HT1080 (cell line): ENCODE measurements at places on chromosomes 1 and 21.
A peak's percentile ranks its signal among the peaks of the same experiment; 100 is the strongest.

- DNase-seq = no peak
Observed at GRCh38 chr1:85153149-85153891, 47.5 kb downstream of the SYDE2 start.

- no peak for DNase-seq
Observed at GRCh38 chr1:205028924-205029323, 14.1 kb upstream of the CNTN2 start.

- DNase-seq = no peak
Observed at GRCh38 chr1:93695411-93696005, 13.9 kb upstream of the BCAR3 start.

DNA sequence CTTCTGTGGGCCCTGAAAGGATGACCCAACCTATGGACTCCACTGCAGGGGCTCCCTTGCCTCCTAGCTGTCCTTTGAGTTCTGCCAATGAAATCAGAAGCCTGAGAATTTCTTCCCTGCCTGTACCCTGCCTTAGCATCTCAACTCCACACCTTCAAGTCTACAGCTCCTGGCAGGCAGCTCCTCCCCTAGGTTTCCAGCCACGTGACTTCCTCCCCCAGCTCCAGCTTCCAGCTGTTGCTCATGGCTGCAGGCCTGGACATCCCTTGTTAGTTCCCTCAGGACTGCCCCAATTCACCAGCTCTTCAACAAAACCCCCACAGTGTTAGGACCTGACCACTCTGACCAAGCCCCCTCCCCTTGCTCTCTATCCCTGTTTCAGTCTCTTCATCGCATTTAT lies 2.4 kb downstream of the RCAN1 start:
- DNase-seq = no peak

GRCh38 chr1:226989085-226989920 lies 49.2 kb downstream of the COQ8A start:
- no peak for DNase-seq

DNA sequence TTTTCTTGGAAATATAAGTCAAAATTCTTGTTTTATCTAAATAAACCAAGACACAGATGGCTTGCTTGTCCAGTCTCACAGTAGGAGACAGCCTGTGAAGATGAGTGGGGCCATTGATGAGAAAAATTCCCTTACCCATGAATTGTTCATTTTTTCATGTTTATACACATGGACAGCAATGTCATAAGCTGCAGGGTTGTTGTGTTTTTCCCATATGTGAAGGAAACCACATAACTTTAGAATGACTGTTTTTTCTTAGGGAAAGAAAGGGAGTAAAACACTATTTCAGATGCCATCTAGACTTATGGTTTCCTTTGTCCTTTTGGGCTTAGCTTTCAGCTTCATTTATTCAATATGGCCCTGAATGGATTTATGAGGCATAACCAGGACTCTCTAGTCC lies 622.5 kb upstream of the NR5A2 start:
- no peak for DNase-seq

GRCh38 chr1:151581451-151581850 lies 30.4 kb upstream of the SNX27 start:
- no peak for DNase-seq

DNA sequence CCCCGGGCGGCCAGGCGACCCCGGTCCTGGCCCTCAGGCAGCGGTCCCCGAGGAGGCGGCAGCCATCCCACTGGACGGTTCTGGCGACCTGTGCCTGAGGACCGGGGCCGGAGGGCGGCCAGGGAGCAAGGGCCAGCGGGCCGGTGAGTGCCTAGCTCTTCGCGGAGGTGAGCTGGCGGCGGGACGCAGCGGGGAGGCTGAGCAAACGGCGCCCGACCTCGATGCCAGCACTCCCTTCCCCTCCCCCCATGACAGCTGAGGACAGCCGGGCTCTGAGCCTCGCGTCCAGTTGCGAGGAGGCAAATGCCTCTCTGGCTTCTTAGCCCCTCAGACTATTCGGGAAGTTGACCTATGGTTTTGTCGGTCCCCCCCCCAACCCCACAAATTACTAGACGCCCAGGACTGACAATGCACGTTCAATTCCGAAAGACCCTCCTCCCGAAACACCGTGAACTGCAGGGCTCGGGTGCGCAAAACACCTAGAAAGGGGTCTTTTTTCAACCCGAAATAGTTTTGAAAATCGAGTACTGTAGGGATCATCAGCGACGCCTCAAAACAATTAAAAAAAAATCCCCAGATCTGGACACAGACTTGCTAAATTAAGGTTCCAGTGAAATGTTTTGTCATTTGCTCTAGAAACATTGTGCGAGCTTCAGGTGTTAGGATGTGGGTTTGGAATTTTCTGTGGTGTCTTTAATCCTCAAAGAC lies 8.3 kb downstream of the CDKN2C start:
- DNase-seq = peak; percentile 73

DNA sequence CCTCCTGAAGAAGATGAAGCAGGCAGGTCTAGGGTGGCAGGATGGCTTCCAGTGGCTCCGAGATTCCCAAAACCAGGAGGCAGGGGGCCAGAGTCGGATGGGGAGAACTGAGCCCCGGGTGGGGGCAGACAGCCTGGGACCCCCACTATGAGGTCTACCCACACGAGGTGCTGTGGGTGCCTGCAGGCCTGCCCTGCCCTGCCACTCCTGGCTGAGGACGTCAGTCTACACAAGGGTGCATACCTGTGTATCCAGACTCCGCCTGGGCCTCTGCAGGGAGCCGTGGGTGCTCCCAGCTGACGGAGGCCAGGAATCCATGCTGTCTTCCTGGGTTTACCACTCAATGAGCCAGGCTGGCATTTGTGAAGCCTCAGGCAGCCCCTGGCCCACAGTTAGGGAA lies 80.3 kb downstream of the PRDM16 start:
- DNase-seq = no peak

DNA sequence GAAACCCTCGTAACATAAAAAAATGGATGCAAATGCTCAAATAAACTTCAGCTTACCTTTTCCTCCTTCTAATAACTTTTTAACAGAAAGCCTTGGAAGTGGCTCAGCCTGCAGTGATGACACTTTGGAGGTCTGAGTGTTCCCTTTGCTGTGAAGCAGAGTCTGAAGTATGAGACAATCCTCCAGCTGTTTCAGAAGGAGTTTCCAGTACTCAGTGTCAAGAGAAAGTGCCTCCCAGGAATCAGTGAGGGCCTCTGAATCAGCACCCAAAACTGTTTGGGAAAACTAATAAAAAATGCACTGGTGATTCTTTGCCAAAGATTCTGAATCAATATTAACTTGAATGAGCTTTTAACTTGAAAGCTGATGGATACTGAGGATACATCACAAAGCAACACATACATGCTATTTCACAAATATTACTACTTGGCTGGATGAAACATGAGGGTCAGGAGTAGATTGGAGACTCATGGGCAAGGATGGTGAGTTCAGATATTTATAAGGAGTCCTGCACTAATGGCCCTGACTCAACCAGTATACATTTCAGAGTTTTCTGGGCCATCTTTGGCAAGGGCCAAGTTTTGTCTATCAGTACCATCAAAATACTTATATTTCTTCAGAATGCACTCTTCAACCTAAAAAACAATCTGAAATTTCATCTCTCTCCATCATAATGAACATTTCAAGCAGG lies 77.0 kb downstream of the IARS2 start:
- no peak for DNase-seq

- no peak for DNase-seq
Observed at GRCh38 chr1:32632829-32633228, 17.5 kb downstream of the ZBTB8OS start.

GRCh38 chr1:232303222-232303620 lies 326.7 kb downstream of the SIPA1L2 start:
- no peak for DNase-seq

- DNase-seq = no peak
Observed at GRCh38 chr1:48092401-48092800, 95.2 kb upstream of the TRABD2B start.

DNA sequence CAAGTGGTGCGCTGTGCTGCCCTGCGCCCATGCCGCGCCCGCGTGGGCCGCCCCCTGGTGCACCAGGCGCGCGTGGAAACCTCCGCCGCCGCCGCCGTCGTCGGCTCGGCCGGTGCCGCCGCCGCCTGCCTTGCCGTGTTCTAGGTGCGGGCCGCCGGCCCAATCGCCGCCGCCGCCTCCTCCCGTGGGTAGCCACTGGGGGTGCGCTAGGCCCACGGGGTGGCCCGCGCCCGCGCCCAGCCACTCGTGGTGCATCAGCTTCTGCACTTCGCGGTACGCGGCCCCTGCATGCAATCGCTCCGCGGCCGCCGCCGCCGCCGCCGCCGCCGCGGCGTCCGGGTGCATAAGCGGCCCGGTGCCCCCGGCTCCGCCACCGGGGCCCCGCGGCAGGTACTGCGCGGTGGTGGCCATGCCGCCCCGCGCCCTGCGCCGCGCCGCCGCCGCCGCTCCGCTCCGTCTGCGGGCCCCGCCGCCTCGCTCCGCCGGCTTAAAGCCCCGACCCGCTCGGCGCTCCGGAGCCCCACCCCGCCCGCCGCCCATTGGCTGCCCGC lies at the start of gene POU3F1:
TSS of gene POU3F1 (minus strand) at position 461 of the 551 bp plus-strand sequence. CDS start at position 411, 50 bp downstream.
- no peak for DNase-seq

DNA sequence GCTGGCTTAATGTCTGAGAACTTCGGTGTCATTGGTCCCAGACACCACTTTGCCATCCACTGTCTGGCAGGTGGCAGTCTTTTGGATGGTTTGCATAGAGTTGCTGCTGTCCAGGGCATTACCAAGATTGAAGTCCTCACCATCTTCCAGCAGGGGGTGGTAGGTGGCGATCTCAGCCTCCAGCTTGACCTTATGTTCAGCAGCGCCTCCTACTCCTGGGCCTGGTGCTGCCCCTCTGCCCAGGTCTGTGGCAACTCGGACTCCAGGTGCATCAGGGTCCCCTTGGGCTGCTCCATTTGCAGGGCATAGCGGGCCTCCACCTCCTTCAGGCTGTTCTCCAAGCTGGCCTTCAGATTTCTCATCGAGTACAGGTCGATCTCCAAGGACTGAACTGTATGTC lies 573.3 kb upstream of the NCAM2 start:
- DNase-seq = peak; percentile 20

GRCh38 chr1:176102768-176103350 lies 104.2 kb downstream of the COP1 start:
- peak; percentile 6 for DNase-seq

DNA sequence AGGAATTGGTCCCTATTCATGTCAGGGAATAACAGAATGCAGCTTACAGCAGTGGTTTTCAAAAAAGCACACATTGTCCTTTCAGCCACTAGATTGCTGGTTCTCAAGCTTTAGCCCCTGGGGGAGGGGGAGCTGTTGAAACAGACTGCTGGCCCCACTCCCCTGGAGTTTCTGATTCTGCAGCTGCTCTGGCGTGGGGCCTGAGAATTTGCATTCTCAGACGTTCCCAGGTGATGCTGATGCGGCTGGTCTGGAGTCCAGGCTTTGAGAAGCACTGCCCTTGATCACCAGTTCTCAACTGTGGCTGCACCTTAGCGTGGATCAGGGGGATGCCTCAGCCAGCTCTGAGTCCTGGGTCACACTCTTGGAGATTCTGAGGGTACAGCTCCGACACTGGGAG lies 62.7 kb upstream of the LAPTM5 start:
- DNase-seq = no peak

- peak; percentile 93 for DNase-seq
Observed at GRCh38 chr1:210598135-210598652, 269.5 kb downstream of the HHAT start.

DNA sequence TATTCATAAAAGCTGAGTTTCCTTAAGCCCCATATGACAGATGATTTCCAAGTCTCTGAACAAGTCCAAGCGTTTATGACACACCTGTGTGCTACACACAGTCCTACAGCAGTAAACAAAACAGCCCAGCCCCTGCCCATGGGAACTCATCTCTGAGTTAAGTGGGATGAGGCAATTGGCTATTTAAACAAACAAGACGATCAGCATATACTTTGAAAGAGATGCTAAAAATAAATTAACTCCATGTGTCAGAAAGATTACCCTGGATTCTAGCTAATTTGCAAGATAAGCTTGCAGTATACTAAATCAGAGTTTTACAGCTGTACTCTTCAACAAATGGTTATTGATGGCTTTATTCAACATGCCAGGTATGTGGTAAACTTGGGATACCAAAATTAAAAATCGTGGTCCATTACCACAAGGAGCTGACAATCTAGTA lies 7.0 kb downstream of the PSMG1 start:
- DNase-seq = no peak

GRCh38 chr1:188270497-188270896 lies 1441.7 kb downstream of the PLA2G4A start:
- no peak for DNase-seq

DNA sequence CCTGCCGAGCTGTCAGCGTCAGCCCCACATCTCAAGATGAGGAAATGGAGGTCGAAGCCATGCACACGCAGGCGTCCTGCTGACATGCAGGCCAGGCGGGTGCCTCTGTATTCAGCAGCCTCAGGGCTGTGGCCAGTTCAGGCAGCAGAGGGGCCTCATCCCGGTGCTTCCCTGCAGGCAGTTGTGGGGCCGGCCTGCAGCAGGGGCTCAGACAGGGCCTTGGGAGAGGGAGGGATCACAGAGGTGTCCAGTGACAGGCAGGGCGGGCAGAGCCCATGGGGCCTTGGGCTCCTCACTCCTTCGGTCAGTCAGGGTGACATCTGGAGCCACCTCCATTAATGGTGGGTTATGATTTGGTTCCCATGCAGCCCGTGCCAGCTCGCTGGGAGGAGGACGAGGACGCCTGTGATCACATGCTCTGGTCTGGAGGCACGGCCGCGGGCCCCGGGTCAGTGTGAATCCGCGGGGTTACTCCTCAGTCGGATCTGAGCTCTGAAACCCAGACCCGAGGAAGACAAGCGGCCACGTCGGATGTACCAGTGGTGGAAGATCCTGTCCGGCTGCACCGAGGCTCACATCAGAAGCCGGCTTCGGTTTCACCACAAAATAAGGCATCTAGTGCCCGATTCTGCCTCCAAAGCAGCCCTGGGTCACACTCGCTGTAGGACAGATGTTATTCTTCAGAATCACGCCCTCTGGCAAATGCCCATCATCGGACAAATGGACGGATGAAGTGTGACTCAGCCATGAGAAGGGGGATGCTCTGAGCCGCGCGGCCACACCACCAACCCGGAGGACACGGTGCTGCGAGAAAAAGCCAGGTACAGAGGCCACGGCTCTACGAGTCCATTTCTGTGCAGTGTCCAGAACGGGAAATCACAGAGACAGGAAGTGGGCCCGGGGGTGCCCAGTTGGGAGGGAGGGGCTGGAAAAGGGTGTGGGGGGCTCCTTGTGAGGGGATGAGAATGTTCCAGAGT lies 33.4 kb downstream of the KRTAP10-1 start:
- DNase-seq = no peak

GRCh38 chr1:83741770-83742169 lies 257.2 kb downstream of the TTLL7 start:
- DNase-seq = no peak
